NAMALWA (cell line): ENCODE measurements at places on chromosomes 1 and 21.

DNA sequence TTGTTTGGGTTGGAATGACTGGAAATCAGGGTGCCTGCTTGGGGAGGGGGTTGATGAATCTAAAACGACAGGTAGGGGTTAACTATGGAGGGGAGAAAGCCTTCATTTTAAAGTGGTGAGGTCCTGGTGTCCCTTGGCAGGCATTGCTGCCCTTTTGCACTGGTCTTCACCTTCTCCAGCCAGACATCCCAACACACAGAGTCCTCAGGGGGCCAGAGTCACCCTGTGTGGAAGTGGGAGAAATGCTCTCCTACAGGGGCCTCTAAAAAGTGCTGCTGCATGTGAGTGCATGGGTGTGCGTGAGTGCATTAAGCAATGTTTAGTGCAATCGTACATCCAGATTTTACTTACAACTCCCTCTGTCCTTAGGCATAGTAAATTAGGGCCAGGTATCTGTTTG is 39.0 kb downstream of the TEX35 start:
- no peak for DNase-seq

GRCh38 chr1:163071405-163072255 is 2.5 kb downstream of the RGS4 start:
- DNase-seq = peak; percentile 75

GRCh38 chr1:29475326-29475725 is 239.0 kb downstream of the PTPRU start:
- no peak for DNase-seq

- DNase-seq = no peak
These were observed 108.2 kb upstream of the OLIG2 start for GRCh38 chr21:32917362-32918135.

GRCh38 chr1:225737161-225737560 is 40.5 kb upstream of the SRP9 start:
- DNase-seq = no peak

GRCh38 chr1:14836426-14837140 is 238.1 kb downstream of the KAZN start:
- no peak for DNase-seq

GRCh38 chr1:46757247-46757955 is 38.5 kb upstream of the EFCAB14 start:
- no peak for DNase-seq

DNA sequence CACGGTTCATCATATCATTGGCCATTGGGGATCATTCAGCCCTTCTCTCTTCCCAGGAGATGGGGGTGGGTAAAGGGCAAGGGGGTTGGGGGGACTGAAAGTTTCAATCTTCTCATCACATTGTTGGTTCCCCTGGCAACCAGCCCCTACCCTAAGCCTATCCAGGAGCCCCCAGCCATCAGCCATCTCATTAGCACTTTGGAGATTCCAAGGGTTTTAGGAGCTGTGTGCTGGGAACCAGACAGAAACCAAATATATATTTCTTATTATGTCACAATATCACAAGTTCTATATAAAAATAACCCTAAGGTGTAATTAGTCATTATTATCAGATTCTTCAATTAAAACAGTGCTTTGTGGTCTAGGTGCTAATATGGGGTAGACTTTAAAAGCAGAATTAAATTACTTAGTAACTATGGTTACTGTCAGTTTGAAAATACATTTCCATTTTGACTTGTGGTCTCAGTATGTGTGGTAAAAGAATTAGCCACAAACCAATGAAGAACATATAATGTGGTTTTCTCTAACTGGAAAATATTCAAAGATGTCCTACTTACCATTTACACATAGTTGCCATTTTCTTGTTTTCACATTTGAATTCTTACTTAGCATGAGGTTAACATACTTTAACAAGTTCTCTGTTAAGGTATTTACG is 28.1 kb downstream of the IL23R start:
- no peak for DNase-seq

- DNase-seq = no peak
These were observed 324.9 kb upstream of the SNX7 start for GRCh38 chr1:98336472-98337083.

- DNase-seq = no peak
These were observed 286.1 kb downstream of the KIF26B start for GRCh38 chr1:245440922-245441321.

- no peak for DNase-seq
These were observed 42.0 kb downstream of the TBCE start for GRCh38 chr1:235409042-235409820.

- DNase-seq = no peak
These were observed 70.3 kb downstream of the GALNT2 start for GRCh38 chr1:230137337-230137815.

- DNase-seq = no peak
These were observed 1.3 kb downstream of the SH2D2A start for GRCh38 chr1:156815307-156815826.

GRCh38 chr1:201173736-201174135 is 16.9 kb upstream of the IGFN1 start:
- no peak for DNase-seq

DNA sequence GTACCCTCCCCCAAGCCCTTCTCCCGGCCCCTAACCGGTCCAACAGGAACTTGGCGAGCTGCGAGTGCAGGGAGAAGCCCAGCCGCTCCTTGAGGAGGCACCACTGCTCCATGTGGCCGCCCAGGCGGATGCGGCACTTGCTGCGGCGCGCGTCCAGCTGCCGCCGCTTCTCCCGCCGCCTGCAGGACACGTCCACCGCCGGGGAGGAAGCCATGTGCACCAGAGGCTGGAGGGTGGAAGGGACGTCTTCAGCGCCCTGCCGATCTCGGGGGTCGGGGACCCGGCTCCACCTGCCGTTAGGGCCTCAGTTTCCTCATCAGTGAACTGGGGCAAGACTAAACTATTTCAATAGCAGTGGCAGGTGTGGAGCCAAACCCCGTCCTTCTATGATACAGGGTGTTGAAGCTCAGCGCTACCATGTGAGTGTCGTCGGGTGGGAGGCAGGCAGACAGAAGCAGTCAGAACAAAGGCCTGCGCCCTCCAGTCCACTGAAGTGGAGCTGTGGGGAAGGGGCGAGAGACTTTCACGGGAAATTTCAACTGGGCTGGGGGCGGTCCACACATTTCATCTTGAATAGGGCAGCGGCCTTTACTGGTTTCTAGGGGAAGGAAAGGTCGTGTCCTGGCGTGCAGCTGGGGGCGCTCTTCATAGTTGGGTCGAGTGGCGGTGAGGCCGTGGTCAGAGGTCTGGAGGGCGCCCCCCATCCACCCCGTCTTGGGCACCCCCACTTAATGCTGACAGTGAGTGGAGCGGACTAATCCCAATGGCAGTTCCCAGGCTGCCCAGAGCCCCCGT is 592 bp downstream of the ZNF692 start:
- peak; percentile 83 for DNase-seq

GRCh38 chr1:217561446-217561845 is 69.4 kb downstream of the GPATCH2 start:
- DNase-seq = no peak

GRCh38 chr1:44798481-44799365 is 1.5 kb upstream of the PLK3 start:
- no peak for DNase-seq

GRCh38 chr1:246831543-246831942 is 100.2 kb downstream of the AHCTF1 start:
- no peak for DNase-seq

GRCh38 chr1:218996362-218996761 is 177.3 kb upstream of the LYPLAL1 start:
- DNase-seq = peak; percentile 14

DNA sequence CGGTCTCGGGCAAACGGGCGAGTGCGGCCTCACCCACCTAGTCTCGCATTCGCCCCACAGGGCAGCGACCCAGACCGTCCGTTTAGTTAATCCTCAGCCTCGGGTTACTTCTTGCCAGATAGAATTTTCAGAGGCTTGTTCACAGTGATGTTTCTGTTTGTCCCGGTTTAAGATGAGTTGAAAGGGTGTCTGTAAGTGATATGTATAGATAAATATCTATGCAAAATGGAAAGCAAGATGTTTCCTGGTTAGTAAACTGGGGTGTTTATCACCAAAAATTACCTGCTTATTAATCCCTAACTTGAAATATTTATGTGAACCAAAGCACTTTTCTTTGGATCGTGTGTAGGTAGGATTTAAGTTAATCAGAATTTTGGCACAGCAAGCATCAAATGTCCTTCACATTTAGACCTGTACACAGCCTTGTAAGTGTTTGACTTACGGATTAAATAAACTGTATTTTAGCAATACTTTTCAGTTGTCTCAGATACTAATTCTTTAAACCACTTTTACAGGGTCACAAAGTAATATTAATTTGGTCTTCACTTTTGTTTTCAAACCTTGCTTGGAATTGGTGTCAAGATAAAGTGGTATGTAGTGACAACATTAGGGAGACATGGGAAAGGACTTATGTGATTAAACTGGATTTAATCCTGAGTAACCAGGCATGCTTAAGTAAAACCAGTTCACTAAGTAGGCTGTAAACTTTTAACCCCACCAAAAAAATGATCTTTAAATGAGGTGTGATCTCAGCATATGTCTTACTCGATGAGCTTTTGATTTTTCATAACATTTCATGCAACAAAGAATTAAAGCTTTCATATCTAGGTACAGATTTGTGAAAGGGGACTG is 914 bp downstream of the ZNF326 start:
- DNase-seq = peak; percentile 73

GRCh38 chr1:34176830-34177603 is at the start of gene C1orf94:
Gene C1orf94 (plus strand): TSS chr1:34176907. CDS start chr1:34177790, 883 bp downstream.
- DNase-seq = no peak

- DNase-seq = no peak
These were observed 69.1 kb downstream of the DISC1 start for GRCh38 chr1:231695439-231696255.

- peak; percentile 36 for DNase-seq
These were observed 76.5 kb downstream of the ACTL8 start for GRCh38 chr1:17831597-17831996.

GRCh38 chr1:227791425-227792143 is 23.9 kb upstream of the PRSS38 start:
- DNase-seq = no peak

DNA sequence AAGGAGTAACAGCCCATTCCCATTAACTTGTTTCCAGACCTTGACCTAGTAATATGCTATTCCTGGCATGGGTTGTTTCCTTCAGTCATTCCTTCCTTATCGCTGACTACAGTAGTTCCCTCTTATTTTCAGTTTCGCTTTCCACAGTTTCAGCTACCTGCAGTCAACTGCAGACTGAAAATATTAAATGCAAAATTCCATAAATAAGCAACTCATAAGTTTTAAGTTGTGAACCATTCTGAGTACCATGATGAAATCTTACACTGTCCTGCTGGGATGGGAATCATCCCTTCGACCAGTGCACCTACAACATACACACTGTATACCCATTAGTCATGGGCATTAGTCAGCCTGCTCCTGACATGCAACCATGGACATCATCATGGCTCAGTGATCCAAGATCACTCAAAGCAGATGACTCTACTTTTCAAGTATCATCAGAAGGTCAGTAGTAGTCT is 66.7 kb downstream of the CCDC30 start:
- DNase-seq = peak; percentile 16

GRCh38 chr1:154414606-154415005 is 9.5 kb downstream of the IL6R start:
- DNase-seq = no peak

DNA sequence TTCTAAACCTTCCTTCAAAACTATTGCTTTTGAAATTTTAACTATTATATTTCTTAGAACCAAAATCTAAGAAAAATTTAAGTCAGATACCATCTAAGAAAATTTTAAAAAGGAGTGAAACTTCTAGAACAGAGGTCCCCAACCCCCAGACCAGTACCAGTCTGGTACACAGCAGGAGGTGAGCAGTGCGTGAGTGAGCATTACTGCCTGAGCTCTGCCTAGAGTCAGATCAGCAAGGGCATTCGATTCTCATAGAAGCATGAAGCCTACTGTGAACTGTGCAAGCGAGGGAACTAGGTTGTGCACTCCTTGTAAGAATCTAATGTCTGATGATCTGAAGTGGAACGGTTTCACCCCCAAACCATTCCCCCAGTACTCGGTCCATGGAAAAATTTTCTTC is 106.7 kb downstream of the VAV3 start:
- DNase-seq = no peak

DNA sequence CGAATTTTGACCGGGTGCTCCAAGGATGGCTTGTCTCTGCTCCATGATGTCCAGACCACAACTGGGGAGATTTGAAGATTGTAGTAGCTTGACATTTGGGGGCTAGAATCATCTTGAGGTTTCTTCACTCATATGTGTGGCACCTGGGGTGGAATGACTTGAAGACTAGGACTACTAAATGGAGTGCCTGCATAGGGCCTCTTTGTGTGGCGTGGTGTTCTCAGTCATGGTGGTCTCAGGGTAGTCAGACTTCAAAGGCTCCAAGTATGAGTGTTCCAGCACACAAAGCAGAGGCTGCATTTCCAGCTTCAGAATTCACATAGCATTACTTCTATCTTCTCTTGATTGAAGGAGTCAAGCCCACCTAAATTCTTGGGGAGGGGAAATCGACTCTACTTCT is 16.8 kb downstream of the ATF6 start:
- no peak for DNase-seq

DNA sequence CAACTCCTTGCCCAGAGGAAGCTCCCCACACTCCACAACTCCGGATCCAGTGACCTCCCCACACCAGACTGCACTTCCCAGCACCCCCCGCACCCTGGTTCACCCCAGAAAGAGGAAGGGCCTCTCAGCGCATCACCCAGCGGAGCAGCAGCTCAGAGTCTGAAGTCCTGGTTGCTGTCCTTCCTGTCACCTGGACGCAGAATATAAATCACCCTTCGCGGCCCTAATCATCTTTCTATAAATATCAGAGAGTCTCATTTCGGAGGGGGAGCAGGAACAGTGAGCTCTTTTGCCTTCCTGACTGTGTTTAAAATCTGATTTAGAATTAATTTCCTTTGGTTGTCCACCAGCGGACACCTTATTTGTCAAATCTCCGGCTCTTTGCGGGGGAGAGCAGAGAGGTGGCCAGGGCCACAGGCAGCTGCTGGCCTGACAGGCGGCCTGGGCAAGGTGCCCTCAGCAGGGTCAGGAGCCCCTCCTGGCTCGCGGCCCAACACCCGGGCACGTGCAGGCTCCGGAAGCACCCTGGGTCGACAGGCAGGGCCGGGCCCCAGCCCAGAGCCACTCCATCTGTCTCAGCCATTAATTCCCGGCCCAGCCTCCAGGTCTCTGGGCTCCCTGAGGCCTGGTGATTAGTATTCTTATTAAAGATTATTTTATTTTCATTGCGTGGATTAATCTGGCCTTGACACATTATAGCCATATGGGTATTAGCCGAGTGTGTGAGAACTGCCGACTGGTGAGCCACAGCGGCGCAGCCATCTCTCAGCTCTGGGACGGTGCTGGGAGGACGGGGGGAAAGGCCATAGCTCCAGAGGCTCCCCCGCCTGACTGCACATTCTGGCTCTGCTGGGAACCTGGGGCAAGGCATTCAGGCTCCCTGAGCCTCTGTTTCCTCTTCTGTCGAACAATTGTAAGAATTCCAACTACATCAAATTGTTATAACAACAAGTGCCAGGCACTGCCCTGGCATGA is 19.7 kb downstream of the EPHA8 start:
- no peak for DNase-seq

- DNase-seq = no peak
These were observed at the start of gene GPX7 for GRCh38 chr1:52601991-52602855. Gene GPX7 (plus strand): TSS chr1:52602371. CDS start chr1:52602410, 39 bp downstream.

- no peak for DNase-seq
These were observed 13.8 kb upstream of the ATP1A1 start for GRCh38 chr1:116359060-116359830.
